ENCODE measurements at places on chromosomes 4 and X.

- DNase-seq, result no peak
Observed at GRCh38 chrX:96386981-96387380, 297.7 kb upstream of the DIAPH2 start.

DNA sequence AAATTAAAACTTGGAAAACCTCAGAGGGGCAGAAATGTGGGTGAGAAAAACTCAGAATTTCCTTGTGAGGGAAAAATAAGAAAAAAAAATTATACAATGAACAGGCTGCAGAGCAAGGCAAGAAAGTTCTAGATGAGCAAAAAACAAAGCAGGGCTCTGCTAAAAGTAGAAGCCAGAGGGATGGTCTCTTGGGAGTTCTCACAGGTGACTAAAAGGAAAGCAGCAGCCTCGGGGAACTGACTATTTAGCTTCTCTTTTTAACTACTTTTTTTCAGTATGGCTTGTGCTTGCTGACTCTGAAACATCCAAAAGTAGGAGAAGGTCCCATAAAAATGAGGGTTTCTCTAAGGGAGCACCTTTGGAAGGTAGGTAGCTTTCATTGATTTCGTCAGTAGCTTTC lies 36.4 kb downstream of the PCDH19 start:
- DNase-seq, result no peak

DNA sequence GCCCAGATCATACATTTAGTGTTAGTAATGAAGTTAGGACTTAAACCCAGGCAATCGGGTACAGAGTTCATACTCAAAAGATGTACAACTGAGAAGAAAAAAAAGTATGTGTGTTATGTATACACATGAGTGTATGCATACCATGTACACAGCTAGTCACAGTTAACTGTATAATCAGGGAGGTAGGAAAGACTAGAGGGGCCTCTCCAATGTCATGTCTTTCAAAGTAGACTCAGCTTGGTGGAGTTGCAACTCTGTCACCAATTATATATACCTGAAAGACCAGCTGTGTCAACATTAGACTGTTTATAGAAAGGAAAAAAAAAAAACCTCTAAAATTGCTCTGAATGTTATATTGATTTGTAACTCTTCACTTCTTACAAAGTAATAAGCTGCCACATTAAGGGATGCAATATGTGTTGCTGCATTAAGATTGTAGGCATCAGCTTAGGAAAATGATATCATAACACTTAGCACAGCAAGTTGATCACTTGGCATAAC lies 167.5 kb downstream of the DCTD start:
- DNase-seq, result peak; percentile 70

- no peak for DNase-seq
Observed at GRCh38 chr4:139279760-139280620, at the start of gene MGARP. MGARP (minus strand) TSS chr4:139280225; CDS start chr4:139280158, 67 bp downstream.

- no peak for DNase-seq
Observed at GRCh38 chr4:139555705-139556070, 331 bp downstream of the SETD7 start.

DNA sequence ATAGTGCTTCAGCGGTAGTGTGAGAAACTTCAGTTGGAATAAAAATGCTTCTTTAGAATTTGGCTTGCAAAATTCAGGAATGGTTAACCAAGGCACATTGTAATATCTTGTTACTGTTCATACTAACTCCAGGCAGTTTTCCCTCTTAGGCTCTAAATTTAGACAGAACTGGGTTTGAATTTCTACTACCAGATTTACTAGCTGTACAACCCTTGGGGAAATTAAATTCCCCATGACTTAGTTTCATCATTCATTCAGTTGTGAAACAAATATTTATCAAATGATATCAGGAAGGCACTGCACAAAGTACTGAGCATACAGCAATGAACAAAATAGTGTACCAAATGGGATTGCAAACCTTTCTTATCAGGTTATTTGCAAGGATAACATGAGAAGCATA lies 135.0 kb upstream of the IL15 start:
- DNase-seq, result no peak

DNA sequence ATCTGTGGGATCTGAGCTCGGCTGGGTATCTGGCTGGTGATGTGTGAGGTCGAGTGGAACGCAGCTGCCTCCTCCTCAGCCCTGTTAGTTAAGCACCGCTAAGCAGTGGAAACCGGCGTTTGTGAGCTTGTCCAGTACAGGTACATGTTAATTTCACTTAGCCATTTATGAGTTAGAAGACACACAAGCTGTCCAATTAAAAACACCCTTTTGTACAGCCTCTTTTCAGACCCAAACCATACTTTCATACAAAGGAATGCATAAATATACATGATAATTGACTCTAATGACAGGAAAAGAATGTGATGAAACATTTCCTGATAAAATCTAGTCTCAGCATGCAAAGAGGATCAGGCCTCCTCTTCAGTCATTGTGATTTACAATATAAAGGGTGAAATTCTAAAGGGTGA lies 163.6 kb upstream of the FAT1 start:
- no peak for DNase-seq

DNA sequence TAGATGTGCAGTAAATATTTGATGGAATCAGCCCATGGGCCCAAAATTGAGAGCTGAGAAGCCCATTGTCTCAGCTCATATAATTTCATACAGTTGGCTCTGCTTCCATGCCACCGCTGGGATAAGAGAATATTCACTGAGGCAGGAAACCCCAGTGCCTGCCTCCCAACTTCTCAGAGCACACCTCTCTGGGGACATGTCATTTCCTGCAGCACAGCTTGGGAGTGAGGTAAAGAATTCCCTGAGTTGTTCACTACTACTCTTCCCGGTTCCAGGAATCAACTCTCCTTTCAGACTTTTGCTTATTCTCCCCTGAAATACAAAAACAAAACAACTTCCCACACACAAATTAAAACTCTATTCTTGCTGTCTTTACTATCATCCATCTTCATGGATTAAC lies 389.3 kb downstream of the MAPK10 start:
- no peak for DNase-seq

GRCh38 chr4:119632216-119632615 lies 3.6 kb upstream of the PDE5A start:
- no peak for DNase-seq

- no peak for DNase-seq
Observed at GRCh38 chr4:63492515-63492914, 916.7 kb downstream of the TECRL start.

DNA sequence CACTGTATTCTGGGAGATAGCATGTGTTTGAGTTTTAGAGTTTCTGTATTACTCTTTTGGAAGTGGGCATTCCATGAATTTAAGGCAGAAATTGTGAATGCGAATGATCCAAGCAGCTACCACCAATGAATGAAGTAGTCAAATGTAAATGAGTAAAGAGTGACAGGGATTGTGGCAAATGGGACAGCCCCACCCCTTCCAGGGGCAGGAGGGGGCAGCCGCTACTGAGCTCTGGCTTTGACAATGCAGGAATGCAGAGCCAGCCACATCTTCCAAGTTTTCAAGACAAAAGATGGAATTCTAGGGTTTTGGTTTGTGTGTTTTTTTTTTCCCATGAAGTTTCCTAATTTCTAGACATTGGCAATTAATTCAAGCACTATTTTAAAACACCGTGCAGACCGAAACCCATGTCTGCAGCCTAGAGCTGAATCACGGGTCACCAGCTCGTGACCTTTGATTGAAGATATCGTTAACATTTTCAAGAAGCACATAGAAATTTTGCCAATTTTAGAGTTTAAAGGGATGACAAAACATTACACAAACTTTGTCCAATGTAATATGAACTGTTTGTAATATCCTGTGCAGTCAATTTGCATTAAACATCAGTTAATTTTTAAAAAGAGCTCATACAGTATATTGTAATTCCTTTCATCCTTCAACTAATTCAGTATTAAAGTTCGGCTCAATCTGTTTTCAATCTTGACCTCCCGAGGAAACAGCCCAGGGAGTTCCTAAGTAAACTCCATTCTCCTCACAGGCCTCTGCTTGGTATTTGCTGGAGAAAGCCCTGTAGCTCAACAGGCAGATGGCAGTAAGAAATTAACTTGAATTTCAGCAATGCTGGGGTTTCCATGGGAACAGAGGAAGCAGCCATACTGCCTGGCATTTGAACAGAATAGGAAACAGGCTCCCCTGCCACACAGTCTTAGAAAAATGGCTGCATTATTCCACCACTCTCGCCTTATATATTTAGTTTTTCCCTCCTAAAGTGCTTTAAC lies 83.4 kb downstream of the UCHL1 start:
- no peak for DNase-seq

- no peak for DNase-seq
Observed at GRCh38 chrX:153475271-153475670, 4.9 kb upstream of the HAUS7 start.

DNA sequence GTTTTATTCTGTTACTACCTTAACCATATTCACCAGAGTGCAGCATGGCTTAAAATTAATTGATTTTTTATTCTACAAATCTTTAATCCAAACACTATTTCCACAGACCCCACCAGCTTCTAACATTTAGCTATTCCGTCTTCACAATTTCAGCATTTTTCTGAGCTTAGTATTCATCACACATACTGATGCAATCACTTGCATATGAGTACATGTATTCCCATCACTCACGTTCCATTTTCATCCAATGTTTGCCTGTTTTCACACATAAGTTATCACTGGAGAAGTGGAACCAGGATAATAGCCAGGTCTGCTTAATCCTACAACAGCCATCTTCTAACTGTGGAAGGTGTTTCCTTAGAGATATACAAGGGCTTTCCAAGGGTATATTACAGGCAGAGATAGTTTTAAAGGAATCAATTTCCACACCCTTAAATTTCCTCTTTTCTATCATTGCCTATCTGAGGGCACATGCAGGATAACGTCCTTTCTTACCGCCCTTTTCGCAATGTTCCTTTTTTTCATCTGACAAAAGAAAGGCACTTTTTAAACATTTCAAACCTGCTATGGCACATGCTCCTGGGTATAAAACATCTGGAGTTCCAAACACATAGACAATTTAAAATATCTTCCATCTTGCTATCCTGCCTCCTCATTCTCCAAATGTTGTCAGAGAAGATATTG lies 115.8 kb downstream of the CORIN start:
- no peak for DNase-seq

DNA sequence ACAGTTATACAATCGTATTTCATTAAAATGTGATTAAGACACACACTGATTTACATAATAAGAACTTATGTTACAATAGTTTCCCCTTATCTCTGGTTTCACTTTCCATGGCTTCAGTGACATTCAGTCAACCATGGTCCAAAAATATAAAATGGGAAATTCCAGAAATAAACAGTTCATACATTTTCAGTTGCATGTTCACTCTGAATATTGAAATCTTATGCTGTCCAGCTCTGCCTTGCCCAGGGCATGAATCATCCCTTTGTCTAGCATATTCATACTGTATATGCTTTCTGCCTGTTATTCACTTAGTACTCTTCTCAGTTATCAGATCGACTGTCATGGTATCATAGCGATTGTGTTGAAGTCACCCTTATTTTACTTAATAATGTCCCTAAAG lies 173.8 kb upstream of the DCAF12L2 start:
- no peak for DNase-seq

DNA sequence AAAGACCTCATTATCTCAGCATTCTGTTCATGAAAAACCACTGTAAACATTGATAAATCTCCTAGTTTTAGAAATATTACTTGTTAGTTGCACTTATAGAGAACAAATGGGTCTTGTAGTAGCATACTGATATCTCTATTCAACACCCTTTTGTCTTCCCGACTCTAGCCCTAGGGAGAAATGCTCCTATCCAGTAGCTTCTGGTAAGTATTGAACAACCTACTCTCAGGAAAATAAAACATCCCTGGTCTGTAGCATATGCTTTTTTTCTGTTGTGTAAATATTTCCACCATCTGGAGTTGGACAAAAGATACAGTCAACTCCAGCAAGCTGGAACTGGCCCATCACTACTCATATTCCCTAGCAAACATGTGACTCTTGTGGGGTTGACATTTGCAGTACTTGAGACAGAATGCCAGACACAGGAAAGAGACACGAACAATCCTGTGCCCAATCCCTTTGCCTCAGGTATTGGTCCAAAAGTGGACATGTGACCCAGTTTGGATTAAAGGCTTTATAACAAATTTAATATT lies 188.2 kb downstream of the GC start:
- DNase-seq, result no peak

GRCh38 chrX:9955506-9955905 lies 11.7 kb upstream of the CLDN34 start:
- no peak for DNase-seq

DNA sequence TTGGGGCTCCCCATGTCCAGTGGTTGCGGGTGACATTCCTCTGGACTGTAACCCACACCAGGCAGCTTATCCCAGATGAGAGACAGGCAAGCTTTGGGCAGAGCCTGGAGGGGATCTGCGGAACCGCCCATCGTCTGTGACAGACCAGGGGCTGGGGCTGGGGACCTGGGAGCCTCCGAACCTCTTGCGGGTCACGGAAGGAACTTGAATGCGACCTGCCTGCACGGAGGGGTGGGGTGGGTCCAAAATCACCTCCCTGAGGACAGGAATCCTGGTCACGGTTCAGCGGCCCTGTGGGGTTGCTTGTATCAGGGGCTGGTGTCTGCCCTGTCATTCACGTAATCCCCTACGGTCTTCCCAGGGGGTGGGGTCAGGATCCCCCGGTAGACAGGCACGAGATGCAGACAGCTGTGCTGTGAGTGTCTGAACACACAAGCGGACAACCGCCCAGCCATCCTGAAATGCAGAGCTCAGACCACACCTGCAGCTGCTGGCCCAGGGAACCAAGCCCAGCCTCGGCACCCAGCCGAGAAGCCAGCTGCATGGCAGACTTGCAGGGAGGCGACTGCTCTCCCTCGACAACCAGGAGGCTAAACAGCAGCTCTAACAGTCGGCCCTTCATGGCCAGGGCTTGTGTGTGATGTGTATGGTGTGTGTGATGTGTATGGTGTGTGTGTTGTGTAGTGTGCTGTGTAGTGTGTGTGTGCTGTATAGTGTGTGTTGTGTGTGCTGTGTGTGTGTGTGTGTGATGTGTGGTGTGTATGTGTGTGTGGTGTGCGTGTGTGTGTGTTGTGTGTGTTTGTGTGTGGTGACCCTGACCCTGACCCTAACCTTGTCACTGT lies 105.9 kb upstream of the ADRA2C start:
- no peak for DNase-seq

GRCh38 chrX:140799216-140799615 lies 89.7 kb downstream of the LINC00632 start:
- DNase-seq, result no peak

GRCh38 chr4:17058536-17058915 lies 160.1 kb upstream of the LDB2 start:
- no peak for DNase-seq

DNA sequence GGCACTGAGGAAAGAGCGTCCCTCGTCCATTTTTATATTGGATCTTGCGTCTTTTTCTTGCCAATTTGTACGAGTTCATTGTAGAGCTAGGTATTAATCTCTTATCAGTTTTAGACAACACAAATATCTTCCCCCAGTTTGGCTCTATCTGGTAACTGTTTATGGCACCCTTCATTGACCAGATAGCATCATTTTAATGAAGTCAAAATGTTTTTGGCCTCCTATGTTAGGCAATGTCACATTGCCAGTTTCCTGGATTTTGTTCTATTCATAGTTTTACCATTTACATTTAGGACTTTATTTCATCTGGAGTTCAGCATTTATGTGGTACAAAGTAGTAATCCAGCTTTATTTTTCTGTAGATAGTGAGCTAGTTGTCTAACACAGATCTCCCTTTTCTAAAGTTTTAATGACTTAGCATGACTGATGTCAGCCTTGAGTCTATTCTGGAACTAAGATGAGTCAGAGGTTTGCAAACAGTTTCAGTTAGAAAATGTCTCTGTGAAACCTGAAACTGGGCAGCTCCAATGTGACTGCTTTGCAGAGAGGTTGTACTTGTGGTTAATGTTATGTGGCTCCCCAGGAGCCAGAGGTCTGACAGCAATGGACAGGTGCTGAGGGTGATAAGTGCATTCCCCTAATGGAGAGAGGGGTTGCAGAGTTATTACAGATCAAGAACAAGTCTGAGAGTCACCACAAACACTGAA lies 5.3 kb upstream of the STBD1 start:
- peak; percentile 29 for DNase-seq

- no peak for DNase-seq
Observed at GRCh38 chr4:171621646-171622045, 191.6 kb upstream of the GALNTL6 start.

Measured in NCI-H1930 (cell line).